Bone marrow (tissue), 2 donors: ENCODE measurements at places on chromosomes 12 and 14.

DNA sequence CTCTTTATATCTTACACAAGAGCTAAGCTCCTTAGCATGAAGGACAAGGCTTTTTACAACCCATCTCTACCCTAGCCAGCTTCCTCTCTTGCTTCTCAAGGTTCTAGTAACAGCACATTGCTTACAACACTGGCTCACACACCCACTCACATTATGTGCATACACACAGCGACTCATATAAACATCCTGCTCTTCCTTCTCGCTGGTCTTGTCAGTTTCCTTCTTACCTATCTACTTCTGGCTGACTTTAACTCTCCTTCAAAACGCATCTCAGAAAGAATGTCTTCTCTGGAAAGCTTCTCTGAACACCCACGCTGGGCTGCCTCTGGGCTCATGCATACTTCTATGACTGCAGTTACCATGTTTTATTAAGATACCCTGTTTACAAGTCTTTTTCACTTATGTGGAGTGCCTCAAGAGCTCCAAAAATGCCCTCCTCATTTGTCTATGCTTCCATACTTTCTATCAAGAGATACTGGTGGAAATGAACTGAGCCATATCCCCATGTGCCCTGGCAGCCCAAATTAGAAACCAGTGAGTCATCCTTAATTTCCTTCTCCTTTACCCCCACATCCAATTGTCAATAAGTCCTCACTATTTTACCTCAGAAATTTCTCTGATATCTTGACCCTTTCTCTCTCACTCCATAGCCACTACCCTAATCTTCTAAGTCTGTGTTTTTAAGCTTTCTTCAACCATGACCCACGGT lies 126.9 kb upstream of the KRAS start:
- peak; percentile 17 for DNase-seq

- no peak for DNase-seq
These were observed 206.2 kb downstream of the PPM1H start for GRCh38 chr12:62728741-62729140.

DNA sequence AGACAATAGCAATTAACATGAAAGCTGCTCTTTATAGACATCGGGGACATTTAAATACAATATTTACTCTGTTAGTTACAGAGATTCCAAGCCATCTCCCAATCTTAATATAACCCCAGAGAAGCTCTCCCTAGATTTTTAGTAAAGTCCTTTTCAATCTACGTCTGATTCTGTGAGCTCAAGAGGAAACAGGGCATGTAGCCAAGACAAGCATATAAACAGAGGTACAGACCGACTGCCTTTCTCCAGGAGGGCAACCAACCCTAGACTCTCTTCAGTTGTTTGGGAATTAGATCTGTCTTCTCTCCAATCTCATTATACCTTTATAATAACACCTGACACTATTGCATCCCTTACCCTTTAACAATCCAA lies 57.4 kb downstream of the TMTC1 start:
- DNase-seq = no peak

DNA sequence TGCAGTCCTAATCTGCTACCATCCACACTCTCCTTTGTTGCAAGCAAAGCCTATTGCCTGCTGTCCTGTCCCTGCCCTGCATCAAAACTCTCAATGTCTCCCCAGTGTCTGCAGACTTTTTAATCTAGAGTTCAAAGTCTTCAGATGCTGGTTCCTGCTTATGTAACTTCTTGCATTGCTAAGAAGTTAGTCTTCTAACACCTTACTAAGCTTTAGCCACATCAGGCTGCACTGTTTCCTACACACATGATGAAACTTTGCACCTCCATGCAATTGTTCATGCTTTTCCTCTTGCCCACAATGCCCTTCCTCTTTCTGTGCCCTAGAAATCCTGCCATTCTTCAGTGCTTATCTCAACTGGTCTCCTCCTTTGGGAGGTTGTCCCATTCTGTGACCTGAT lies 16.2 kb upstream of the DICER1 start:
- DNase-seq = no peak

GRCh38 chr14:73457924-73458182 lies 493 bp downstream of the NUMB start:
- no peak for DNase-seq
